ENCODE measurements at places on chromosomes 4 and X.

- DNase-seq: no peak
These were observed 6.3 kb upstream of the USP53 start for GRCh38 chr4:119206178-119206577.

- no peak for DNase-seq
These were observed 232.2 kb downstream of the DHX15 start for GRCh38 chr4:24352112-24352511.

DNA sequence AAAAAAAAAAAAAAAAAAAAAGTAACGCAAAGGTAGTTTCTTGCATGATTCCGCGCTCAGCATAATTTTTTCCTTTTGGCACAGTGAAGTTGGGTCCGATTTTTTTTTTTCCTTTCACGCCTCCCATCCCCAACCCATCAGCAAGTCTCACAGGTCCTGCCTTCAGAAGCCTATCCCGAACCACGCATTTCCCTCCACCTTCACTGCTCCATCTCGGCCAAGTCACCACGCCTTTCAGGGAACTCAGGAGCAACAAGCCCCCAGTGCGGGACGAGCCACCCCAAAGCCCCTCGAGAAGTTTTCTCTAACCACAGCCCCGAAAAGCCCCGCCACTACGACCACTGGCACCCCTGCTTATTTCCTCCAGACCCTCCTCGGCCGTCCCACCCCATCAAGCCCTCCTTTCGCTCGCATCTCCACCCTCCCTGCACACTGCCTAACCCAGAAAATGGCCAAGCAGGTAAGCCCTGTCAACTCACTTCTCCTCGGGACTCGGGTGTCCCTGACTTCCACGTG, 1.0 kb downstream of the SLBP start:
- no peak for DNase-seq

DNA sequence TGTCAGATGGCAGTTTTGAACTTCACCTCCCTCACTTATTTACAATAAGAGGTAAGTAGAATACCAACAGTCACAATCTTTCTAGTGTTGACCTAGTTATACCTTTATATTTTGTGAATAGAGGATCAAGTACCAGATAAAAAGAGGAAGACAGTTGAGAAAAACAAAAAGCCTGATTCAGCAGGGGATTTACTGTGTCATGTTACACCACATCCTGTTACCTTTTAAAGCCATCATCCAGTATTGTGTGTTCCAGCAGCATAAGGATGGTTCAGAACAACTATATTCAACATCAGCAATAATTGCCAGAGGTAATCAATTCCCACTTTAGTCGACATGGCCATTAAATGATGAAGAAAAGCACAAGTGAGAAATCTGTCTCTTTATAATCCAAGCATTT, 21.3 kb upstream of the CXCL6 start:
- no peak for DNase-seq

DNA sequence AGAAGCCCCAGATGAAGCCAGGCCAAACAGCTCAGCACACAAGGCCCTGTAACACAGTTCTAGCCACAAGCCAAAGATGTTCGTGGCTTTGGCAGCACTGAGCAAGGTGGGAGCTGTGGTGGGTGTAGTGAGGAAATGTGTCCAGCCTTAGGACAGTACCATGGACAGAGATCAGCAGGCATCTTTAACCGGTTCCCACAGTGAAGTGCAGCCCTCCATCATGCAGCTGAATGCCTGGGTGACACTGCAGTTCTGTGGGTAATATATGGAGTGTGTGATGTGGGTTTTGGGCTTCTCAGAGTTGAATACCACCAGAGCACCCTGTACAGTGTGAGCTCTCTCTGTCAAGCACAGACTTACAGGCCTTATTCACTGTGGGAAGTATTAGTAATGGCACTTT, 6.0 kb upstream of the NEXMIF start:
- no peak for DNase-seq

DNA sequence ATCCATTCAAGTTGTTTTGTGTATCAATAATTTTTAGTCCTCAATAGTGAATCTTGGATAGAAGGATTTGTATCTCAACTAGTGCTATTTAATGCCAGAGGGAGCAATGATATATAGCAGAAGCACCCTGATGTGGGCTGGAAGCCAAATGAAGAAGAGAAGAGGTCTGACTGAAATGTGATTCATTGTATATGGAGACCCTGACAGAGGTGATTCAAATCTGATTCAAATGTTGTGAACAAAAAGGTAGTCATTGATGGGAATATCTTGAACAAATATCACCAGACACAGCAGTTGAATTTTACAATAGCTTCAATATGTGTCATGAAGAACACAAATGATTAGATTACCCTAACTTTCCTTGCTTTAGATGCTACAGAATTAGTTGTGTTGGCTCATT, 27.5 kb upstream of the SULT1B1 start:
- DNase-seq: no peak

- DNase-seq: no peak
These were observed 96.3 kb downstream of the MAML3 start for GRCh38 chr4:140057701-140058100.

- peak; percentile 1 for DNase-seq
These were observed 108.1 kb downstream of the ATG4A start for GRCh38 chrX:108199691-108200090.

DNA sequence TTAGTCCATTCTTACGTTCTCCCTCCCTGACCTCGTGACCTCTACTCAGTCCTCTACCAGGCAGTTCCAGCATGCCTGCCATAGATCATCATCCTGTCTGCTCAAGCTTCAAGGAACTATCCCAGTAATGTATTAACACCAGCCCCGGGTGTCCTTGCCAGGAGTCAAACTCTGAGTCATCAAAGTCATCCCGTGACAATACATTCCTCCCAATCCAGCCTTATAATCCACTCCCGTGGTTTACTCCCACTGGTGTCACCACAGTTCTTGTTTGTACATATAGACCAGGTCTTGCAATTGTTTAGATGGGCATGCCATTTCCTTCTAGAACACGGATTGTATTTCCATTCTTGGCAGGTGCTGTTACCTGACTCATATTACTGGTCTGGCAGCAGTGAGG, 68.7 kb upstream of the TAB3 start:
- DNase-seq: peak; percentile 81

- peak; percentile 10 for DNase-seq
These were observed 214.0 kb upstream of the UGT8 start for GRCh38 chr4:114384629-114385028.

GRCh38 chrX:155997436-155997835, at the start of gene IL9R:
Gene IL9R (plus strand): TSS chrX:155997696. CDS start chrX:155997760, 64 bp downstream.
- no peak for DNase-seq

- DNase-seq: peak; percentile 65
These were observed 1.4 kb upstream of the C4orf50 start for GRCh38 chr4:6019316-6020263.

DNA sequence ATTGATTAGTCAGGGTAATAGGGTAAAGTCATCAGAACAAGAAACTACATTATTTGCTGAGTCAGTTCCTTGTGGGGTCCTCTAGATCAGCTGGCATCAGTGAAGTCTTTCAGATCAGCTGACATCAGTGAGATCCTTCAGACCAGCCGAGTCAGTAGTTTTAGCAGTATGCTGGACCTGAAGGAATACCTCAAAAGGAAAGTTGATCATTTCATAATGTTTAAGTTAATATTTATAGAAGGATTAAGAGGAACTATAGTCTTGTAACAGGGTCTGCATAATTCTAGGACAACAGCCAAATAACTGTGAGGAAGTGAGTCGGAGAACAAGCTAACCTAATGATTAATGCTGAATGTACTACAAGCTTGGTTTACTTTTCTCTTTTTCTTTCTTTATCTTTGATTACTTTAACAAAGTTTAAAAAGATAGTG, 958 bp upstream of the UGT2B7 start:
- no peak for DNase-seq

GRCh38 chr4:176999935-177000543, 207.3 kb upstream of the VEGFC start:
- no peak for DNase-seq

DNA sequence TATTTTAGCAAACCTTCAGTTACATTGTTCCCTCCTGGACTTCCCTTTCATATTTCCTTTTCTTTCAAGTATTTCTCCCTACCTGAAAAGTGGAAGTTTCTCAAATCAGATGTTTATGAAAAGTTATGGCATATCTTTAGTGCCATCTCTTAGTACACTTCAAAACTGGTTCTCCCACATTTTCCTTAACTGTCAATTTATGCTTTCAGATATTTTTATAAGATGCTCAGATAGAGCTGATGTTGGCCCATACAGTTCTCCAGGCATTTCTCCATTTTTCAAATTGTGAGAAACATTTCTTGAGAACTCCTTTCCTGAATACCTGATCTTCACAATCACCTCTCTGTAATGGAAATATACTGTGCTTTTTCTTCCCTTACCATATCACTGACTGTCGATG, 32.5 kb upstream of the AP1AR start:
- no peak for DNase-seq

- DNase-seq: no peak
These were observed 169.8 kb downstream of the SCFD2 start for GRCh38 chr4:53195815-53196661.

DNA sequence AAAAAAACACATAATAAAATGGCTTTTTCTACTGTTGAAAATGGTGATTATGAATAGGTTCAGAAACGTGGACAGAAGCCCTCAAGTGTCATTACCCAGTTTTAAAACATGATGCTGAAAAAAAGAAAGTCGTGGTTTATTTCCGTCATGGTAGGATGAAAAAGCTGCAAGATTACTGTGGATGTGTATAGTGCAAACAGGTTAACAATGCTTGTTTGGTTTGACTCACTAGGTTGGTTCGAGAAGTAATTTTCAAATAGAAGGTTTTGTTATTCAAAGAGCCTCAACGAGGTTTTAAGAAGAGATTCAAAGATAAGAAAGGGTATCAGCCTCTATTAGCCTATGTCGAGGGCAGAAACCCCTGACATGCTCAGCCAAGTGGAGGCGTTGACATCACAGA, 2.5 kb upstream of the RXFP1 start:
- DNase-seq: no peak

GRCh38 chr4:69818060-69818639, 41.8 kb downstream of the SULT1E1 start:
- DNase-seq: no peak

DNA sequence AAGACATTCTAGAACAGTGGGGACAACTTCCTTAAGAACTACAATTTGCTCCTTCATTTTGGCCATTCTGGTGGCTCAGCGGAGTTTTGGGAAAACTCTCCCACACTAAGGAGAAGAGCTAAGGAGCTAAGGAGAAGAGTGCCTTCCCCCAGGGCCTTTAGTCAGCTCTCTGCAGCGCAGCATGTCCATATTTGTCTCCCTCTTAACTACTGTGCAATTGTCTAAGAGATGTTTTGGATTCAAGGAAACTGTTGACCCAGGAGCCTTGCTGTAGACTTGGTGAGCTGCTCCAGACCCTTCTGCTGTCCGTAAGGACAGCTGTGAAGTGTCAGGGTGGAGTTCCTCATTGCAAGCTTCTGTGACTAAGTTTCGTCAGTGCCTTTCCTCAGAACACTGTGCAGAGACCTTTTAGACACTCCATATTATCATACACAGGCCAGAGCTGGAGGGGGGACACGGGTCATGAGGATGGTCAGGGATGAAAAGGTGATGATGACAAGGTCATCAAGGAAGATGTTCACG, 179.0 kb downstream of the NHS start:
- DNase-seq: no peak

- DNase-seq: no peak
These were observed 163.0 kb upstream of the TET2 start for GRCh38 chr4:104983615-104984179.

GRCh38 chrX:2387614-2388239, 113.0 kb downstream of the DHRSX start:
- no peak for DNase-seq

DNA sequence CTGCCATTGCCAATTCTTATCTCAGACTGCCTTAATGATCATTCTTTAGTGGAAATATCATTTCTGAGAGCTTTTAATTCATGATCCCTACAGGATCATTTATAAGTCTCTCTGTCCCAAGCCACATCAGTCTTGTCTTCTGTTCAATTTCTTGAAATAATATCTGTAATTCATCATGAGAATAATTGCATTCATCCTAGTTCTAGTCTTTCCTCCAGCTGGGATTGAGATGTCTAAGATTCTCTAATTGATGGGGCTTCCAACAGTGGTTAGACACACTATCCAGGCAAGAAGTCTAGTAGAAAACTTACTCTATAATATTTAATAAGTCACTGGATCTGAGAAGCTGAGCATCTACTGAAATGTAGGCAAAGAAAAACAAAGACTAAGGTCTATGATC, 854.7 kb upstream of the ADGRL3 start:
- no peak for DNase-seq

DNA sequence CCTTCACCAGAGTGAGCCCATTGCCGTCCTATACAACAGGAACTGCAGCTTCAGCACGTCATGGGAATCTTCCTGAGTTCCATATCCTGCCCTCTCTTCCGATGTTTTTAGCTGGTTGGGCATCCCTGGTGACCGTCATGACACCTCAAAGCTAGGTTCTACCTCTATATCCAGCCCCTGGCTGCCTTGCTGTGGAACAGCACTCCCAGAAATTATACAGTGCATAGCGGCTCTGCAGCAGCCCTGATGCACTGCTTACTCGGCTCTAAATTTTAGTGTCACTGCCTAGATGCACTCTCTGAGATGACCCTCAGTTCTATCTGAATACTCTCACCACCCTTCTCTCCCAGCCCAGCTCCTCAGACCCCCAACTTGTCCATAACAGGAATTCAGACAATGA, 44.3 kb downstream of the ARHGEF38 start:
- DNase-seq: no peak

- DNase-seq: peak; percentile 34
These were observed 141.7 kb downstream of the HHIP start for GRCh38 chr4:144787365-144788258.

DNA sequence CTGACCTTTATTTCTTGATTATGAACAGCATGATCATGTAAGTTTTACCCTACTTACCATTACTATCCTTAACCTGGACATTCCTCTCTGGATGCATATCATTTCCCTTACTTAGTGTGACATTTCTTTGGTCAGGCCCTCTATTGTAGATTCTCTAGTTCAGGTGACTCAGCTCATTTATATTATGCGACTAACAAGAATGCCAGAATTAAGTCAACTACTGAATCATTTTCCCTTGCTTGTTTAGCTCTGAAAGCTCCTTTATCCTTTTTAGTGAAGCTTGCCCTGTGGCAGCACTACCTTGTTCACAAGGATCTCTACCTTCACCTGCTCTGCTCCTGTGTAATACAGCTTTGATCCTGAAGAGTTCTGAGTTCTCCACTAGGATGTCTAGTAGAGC, 15.1 kb upstream of the UGT2B17 start:
- no peak for DNase-seq

- peak; percentile 54 for DNase-seq
These were observed 108.7 kb upstream of the ATP6AP2 start for GRCh38 chrX:40471965-40472648.

- no peak for DNase-seq
These were observed 12.0 kb downstream of the CXorf58 start for GRCh38 chrX:23919706-23920320.

- DNase-seq: no peak
These were observed 203.4 kb downstream of the SLC39A8 start for GRCh38 chr4:102141842-102142241.

- DNase-seq: peak; percentile 54
These were observed 188.0 kb downstream of the STIM2 start for GRCh38 chr4:27048429-27049238.

GRCh38 chrX:136679531-136679930, 31.6 kb downstream of the CD40LG start:
- no peak for DNase-seq

- DNase-seq: no peak
These were observed 5.0 kb upstream of the TSPAN5 start for GRCh38 chr4:98663226-98664006.

GRCh38 chrX:154730253-154730891, 20.5 kb downstream of the GAB3 start:
- no peak for DNase-seq

- peak; percentile 1 for DNase-seq
These were observed 42.2 kb downstream of the SH2D1A start for GRCh38 chrX:124388562-124388961.
